ENCODE measurements at places on chromosomes 5 and 9.

GRCh38 chr9:92654481-92655301 lies 15.2 kb downstream of the IPPK start:
- no peak for DNase-seq

DNA sequence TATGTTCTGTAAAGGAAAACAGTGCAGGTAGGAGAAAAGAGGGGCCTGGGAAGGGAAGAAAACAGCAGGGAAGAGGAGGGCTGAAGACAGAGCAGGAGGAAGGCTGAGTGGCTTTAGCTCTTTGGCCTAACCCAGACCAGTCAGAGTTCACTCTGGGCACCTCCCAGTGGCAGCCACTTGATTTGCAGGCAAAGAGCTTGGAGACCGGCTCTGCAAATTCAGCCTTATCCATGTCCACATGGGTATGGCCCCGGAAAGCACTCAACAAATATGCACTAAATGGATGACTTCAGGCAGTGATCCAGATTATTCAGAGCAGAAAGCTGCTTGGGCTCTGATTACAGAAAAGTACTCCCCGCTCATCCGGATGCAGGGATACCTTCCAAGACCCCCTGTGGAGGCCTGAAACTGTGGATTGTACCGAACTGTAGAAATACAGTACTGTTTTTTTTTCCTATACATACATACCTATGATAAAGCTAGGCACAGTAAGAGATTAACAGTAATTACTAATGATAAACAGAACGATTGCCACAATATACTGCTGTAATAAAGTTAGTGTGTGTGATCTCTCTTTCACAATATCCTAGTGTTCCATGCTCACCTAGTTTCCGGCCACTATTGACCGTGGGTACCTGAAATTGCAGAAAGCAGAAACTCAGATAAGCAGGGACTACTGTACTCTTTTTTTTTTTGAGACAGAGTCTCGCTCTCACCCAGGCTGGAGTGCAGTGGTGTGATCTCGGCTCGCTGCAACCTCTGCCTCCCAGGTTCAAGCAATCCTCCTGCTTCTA lies 4.6 kb upstream of the RNU6ATAC start:
- DNase-seq, result no peak

GRCh38 chr5:82058710-82059109 lies 86.9 kb downstream of the ATG10 start:
- no peak for DNase-seq

DNA sequence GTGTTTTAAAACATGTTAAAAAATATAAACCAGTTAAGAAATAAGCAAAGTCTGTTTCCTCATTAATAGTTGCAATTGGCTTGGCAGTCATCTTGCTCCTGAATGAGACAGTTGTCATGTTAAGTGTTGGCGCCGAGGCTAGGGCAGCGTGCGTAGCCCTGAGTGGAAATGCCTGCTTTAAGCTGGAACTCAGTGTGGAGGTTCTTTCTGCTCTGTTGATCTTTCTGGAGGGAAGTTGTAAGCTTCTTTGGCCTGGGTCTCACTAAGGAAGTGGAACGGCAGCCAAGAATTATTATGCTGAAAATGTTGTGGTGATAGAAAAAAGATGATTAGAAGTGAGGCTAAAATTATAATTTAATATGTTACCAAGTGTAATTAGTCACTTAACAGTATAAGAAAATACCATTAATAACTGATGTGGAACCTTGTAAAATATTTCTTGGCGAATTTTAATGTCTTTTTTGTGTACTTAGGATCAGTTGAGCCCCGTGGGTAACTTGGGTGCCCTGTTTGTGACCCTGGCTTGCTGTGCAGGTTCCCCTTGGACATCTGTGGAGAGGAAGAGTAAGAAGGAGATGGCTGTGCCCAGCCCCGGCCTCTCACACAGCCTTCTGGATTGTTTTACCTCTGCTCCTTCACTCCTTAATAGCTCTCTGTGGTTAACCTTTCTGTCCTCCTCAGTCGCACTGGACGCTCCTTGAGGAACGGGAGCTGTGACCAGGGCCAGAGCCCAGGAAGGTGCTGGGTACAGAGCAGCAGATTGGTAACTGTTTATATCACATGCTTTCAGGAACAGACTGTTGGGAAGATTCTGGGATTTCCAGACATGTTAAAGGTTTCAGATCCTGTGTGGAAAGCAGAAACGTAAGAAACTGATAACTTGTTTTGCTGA lies 31.0 kb downstream of the PCBD2 start:
- no peak for DNase-seq

GRCh38 chr5:81789033-81789432 lies 38.1 kb upstream of the SSBP2 start:
- no peak for DNase-seq

DNA sequence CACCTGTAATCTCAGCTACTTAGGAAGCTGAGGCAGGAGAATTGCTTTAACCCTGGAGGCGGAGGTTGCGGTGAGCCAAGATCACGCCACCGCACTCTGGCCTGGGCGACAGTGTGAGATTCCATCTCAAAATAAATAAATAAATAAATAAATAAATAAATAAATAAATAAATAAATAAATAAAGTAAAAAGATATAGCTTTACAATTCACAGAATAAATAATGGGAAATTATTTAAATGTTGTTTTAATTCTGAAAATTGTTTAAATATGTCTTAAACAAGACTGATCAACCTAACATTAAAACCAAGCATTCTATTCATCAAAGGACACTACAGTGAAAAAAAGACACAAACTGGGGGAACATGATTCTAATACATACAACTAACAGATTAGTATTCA lies 357.1 kb downstream of the CTNND2 start:
- no peak for DNase-seq

DNA sequence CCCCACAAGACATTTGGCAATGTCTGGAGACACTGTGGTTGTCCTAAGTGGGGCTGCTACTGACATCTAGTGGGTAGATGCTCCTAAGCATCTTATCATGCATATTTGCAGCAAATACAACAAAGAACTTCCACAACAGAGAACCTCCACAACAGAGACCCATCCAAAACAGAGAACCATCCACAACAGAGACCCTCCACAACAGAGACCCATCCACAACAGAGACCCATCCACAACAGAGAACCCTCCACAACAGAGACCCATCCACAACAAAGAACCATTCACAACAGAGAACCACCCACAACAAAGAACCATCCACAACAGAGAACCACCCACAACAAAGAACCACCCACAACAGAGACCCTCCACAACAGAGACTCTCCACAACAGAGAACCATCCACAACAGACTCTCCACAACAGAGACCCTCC lies 32.8 kb downstream of the ARPC5L start:
- DNase-seq, result no peak

DNA sequence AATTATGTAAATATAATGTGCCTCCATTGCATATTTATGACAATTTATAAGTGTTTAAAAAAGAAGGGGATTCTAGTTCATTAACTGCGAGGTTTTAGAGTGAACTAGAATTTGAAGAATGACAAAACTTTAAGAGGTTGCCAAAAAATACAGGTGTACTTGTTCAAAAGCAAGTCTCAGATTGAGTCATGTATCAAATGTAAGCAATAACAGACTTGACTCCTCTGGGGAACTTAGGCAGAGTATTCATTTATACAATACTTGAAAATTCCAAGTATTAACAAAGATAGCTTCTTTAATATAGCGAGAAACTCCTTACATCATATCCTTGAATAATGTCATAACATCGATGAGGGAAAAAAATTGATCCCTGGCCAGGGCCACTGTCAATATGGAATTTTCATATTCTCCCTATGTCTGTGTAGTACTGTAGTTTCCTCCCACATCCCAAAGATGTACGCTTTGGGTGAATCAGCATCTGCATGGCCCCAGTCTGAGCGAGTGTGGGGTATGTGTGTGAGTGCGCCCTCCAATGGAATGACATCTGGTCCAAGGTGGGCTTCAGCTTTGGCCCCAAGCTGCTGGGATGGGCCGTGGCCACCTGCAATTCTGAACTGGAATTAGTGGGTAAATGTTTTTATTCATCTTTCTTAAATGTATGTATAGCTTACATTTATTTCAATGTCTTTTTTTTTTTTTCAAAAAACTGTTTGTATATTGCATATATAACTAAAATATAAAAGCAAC lies 70.1 kb downstream of the RIC1 start:
- no peak for DNase-seq

GRCh38 chr9:127578952-127579853 lies 32.9 kb upstream of the STXBP1 start:
- DNase-seq, result peak; percentile 74

DNA sequence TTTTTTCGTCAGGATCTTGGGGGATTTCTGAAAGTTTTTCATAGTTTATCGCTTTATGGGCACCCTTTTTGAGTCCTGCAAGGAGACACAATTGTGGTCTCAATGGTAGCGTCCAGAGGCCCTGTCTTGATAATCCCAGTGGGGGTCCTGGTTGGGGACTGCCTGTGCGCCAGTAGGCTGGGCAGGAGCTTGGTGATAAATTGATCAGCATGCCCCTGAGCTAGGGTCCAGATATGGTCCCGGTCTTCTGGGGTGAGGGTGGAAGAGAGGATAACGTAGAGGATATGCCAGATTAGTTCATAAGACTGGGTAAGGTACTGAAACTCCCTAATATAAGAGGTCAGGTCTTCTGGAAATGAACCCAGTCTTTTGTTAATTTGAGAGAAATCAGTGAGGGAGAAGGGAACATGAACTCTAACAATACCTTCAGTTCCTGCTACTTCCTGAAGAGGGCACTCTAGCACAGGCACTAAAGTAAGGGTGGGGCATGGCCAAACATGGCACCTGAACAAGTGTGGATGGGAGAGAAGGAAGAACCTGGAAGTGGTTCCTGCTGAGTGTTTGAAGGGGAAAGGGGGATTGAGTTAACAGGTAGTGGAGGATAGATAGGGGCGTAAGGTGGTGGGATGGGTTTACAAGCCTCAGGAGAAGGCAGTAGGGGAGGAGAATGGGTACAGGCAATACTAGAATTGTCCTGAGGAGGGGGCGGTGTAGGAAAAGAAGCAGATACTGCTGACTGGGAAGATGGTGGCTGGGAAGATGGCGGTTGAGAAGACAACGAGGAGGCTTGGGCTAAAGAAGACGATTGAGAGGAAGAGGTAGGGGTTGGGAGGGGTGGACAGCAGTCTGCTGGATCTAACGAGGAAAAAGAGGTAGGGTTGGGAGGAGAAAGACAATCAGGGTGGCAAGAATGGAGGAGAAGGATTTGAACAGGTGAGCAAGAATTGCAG lies 33.8 kb upstream of the ANXA2R start:
- no peak for DNase-seq

DNA sequence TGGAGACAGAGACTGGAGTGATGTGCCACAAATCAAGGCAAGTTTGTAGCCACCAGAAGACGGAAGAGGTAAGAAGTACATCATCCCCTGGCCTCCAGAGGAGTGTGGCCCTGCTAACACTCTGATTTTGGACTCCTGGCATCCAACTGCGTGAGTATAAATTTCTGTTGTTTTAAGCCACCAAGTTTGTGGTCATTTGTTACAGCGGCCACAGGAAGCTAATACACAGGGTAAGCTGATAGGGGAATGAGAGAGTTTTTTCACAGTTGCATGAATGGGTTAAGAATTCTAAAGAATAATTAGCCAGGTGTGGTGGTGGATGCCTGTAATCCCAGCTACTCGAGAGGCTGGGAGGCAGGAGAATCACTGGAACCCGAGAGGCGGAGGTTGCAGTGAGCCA lies 25.8 kb downstream of the SMIM3 start:
- DNase-seq, result no peak

GRCh38 chr5:111734013-111734412 lies 23.0 kb downstream of the NREP start:
- DNase-seq, result no peak

- no peak for DNase-seq
These were observed 46.9 kb upstream of the FREM1 start for GRCh38 chr9:14957109-14957508.

DNA sequence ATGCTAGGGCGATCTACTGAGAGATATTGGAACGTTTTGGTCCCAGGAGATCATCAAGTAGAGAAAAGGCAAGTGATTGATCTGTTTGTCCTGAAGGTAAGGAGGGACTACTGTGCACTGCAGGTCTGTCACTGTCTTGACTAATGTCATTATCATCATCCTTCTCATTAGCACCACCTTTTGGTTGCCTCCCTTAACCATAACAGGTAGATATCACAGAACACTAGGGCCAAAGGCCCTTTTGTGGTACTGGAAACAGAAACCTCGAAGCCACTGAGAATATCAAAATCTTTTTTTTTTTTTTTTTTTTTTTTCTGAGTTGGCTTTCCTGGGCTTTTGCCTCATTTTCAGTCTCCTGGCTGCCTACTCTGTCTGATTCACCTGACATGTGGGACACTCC lies 134.0 kb downstream of the KCTD16 start:
- DNase-seq, result no peak

DNA sequence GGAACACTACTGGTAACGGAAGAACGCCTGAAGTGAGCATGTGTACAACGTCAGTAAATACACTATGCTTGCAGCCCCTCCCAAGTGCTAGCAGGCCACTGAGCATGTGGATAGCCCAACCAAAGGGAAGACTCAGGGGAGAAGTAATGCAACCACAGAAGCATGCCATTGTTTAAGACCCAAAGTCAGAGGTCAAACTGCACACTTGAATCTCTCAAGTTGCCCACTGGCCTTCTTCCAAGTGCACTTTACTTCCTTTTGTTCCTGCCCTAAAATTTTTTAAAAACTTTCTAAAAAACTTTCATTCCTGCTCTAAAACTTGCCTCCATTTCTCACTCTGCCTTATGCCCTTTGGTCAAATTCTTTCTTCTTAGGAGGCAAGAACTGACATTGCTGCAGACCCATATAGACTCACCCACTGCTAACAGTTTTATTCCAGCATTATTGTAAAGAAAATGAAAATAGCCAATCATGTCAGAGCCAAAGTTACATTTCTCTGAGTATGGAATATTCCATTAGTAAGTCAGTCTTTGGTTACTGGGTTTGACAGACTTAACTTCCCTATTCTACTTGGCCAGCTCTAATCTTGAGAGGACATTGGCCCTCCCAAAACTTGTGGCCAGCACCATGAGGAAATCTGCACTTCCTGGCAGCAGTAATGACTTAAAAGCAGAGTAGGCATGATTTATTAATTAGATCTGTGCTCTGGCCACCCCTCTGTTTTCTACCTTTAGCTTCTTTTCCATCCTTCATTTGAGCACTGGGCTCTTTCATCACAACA lies 76.9 kb downstream of the TSSK1B start:
- no peak for DNase-seq

DNA sequence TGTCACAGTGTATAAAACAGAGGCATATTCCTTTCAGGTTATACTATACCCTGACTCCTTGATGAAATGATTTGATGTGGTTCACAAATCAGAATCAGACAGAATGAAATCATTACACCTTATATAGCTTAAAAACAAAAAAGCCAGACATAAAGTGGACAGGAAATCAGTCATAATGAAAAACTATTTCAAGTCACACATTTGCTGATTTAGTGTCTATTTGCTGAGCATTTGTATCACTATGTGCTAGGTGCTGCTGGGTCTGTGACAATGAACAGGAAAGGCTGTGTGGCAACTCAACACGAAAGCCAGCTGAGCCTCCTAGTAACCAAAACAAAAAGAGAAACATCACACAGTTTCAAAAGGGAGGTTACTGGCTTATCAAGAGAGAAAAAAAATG lies 194.0 kb downstream of the EFNA5 start:
- DNase-seq, result no peak
